LHCN-M2 (cell line): ENCODE measurements at places on chromosomes 7 and 10.
A peak's percentile ranks its signal among the peaks of the same experiment; 100 is the strongest.

GRCh38 chr10:58648131-58648530, 135.5 kb downstream of the BICC1 start:
- DNase-seq, result no peak

GRCh38 chr10:10642751-10643150, 374.9 kb upstream of the CELF2 start:
- DNase-seq, result peak; percentile 76

GRCh38 chr10:2873769-2874168, 193.6 kb upstream of the PFKP start:
- DNase-seq, result no peak

- no peak for DNase-seq
Observed at GRCh38 chr7:9307131-9307530, 873.7 kb downstream of the NXPH1 start.

DNA sequence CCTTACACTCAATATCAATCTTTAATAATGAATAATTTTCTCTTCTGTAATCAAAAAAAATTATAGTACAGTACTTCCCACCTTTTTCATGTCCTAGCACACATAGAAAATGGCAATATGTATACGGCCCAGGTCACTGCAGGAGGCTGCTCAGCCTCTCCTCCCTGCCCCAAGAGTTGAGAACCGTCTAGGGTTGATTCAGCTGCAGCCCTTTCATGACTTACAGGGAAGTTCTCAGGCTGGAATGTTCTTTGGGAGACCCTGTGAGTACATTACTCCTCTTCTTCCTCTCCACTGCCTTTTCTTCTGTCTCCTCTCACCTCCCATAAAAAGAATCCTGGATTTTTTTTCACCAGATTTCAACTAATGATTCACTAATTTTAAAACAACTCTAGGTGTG, 180.0 kb downstream of the HDAC9 start:
- no peak for DNase-seq
